Stimulated activated CD4-positive, alpha-beta T cell treated with anti-CD3 and anti-CD28 coated beads, TNF-alpha, amount 100 ng/mL, for 4 hours (primary cell): ENCODE measurements at places on chromosomes 1 and 21.

GRCh38 chr1:219833214-219833815, 95.0 kb downstream of the SLC30A10 start:
- no peak for DNase-seq

DNA sequence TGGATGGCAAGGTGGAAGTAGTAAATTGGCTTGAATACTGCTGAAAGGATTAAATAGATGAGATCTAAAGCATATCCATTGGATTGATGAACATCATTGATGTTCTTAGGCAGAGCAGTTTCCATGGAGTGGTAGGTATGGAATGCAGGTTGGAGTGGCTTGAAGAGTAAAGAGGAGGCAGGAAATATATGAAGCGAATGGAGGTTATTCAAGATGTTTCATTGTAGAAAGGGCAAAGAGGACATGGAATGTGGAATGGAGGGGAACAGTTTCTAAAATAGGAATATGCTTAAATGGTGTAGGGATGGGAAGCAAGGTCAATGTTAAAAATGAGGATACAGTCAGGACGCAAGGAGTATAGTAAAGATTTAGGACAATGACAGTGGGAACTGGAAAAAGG, 6.1 kb downstream of the OSBPL9 start:
- DNase-seq = no peak

DNA sequence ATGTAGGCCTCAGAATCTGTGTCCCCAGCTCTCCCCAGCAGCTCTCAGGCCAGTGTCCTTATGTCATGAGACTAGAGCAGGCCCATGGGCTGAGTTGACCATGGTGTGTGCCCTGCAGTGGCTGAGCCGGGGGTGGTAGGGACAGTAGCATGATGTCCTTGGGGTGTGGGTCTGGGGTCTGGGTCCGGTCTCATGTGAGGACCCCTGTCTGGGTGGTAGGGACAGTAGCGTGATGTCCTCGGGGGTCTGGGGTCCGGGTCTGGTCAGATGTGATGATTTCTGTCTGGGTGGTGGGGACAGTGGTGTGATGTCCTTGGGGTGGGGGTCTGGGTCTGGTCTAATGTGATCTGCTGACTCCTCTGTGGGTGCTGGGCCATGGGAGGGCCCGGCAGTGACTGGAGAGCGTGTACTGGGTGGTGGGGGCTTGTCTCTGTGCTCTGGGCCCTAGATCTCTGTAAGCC, 64.5 kb downstream of the OBSCN start:
- DNase-seq = no peak

- DNase-seq = no peak
Measured at GRCh38 chr1:245378745-245379144, 224.0 kb downstream of the KIF26B start.

- DNase-seq = no peak
Measured at GRCh38 chr1:114718661-114719423, 2.3 kb upstream of the NRAS start.

DNA sequence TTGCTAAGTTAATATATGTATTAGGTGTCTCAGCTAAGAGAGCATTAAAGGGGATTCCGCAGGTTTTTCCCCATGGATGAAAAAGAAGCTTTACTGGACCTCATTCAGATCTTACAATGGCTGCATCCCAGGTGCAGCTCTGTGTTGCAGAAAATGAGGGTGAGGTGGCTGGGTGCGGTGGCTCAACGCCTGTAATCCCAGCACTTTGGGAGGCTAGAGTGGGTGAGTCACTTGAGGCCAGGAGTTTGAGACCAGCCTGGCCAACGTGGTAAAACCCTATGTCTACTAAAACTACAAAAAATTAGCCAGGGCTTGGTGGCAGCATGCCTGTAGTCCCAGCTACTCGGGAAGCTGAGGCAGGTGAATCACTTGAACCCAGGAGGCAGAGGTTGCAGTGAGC, 58.5 kb upstream of the MORC3 start:
- DNase-seq = no peak
